ENCODE measurements at places on chromosomes 16 and 17. TPM values are rescaled to one million over a fixed set of nuclear protein-coding genes. Genes with fewer than 3 reads are reported as not detected.

- DNase-seq: no peak
Observed at GRCh38 chr16:55622272-55622671, 33.5 kb upstream of the SLC6A2 start.

The MPV17L gene
- total RNA-seq: 0.47 TPM

DNA sequence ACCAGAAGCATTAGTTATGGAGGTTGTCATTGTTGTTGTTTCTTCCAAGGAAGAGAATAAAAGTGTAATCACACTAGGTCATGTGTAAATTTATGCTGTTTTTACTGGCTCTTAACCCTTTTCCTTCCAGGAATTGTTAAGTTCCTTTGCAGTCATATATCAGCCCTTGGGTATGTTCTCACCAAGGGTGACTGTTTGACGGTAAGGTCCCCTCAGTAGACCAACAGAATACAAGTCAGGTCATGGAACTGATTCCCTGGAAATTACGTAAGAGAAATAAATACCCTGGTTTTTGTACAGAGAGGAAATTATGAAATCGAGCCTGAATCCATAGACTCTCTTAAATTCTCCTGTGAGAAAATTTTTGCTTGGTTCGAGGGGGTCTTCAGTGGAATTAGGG, 11.2 kb upstream of the KCNJ2 start:
- DNase-seq: no peak

The CDK5R1 gene
- total RNA-seq: 10.5 TPM

The ULK2 gene
- total RNA-seq: 6.3 TPM

DNA sequence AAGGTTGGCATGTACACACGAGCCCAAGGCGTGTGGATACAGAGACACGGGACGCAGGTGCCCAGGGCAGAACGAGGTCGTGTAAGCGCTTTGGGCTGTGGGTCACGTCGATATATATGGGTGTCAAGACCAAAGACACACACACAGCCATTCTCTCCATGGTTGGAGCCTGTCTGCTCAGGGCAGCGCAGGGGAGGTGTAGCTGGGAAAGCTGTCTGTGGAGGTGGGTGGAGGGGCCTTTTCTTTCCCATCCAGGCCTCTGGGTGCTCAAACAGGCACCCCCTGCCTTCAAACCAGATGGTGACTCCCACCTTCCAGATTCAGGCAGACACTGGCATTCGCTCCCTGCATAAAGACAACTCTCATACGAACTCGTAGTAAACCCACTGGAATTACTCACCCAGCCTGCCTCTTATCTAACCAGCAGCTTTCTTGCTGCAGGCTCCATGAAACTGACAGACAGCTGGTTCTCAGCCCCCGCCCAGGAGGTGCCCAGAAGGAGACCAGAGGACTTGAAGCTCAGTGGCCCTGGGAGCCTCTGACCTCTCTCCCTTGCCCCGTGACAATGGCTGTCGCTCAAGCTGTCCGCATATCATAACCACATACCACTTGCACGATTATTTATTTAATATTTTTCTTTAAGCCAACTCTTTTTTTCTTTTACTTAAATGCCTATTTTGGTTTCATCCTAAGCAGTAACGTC, 237.1 kb downstream of the KATNIP start:
- no peak for DNase-seq

The ACSM5 gene
- not detected for total RNA-seq

The TMEM204 gene
- total RNA-seq: 12.9 TPM

GRCh38 chr16:53886482-53887378, 182.8 kb downstream of the FTO start:
- DNase-seq: no peak

GRCh38 chr16:50338371-50339231, 30.2 kb downstream of the BRD7 start:
- peak; percentile 70 for DNase-seq

The APOH gene
- total RNA-seq: not detected

DNA sequence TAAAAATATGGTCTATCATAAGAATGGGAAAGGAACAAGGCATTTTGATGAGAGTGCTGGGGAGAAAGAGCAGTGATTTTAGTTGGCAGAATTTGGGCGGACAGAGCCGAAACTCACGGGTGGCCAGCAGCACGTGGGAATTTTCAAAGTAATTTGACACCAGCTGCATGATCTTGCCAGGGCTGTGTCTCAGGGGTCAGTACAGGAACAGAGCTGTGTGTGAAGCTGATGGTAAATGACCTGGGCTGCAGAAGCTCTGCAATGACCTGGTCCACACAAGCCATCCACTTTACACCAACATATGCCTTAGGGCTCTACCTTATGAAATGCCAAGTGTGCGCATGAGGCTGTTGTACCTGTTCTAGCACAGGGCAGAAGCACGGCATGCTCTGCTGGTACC, 112.0 kb downstream of the ZFHX3 start:
- DNase-seq: no peak

The ENPP7 gene
- 0.16 TPM for total RNA-seq

The PIRT gene
- not detected for total RNA-seq

GRCh38 chr17:2155573-2155972, 100.7 kb downstream of the HIC1 start:
- no peak for DNase-seq

The ESRP2 gene
- total RNA-seq: 0.65 TPM

- DNase-seq: no peak
Observed at GRCh38 chr17:6097005-6097279, 26.8 kb downstream of the WSCD1 start.

GRCh38 chr16:56191156-56191815, at the start of gene GNAO1:
Gene GNAO1, plus strand, starts transcription at chr16:56191489. Its CDS starts 747 bp downstream, at chr16:56192236.
- DNase-seq: peak; percentile 56

The PRSS27 gene
- 1.4 TPM for total RNA-seq

GRCh38 chr17:11618861-11619566, 20.7 kb downstream of the DNAH9 start:
- DNase-seq: no peak

The SDF2 gene
- total RNA-seq: 37.4 TPM

DNA sequence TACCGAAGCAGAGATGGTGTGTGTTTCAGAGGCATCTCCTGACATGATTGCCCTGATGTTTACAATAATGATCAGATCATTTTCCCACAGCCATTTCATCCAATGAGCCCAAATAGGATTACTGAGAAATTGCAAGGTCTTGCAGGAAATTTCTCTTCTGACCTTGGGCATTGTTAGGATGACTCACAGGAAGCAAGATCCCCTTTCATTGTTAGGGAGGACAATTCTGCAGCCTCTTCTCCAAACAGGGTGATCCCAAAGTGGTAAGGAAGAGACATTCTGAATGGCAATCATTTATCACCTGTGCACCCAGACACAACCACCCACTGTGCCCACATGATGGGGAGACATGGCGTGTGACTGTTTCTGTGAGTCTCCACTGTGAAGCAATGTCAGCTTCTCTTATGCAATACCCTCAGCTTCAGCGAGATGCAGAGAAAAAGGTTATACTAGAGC, 306.7 kb upstream of the XYLT1 start:
- DNase-seq: no peak

DNA sequence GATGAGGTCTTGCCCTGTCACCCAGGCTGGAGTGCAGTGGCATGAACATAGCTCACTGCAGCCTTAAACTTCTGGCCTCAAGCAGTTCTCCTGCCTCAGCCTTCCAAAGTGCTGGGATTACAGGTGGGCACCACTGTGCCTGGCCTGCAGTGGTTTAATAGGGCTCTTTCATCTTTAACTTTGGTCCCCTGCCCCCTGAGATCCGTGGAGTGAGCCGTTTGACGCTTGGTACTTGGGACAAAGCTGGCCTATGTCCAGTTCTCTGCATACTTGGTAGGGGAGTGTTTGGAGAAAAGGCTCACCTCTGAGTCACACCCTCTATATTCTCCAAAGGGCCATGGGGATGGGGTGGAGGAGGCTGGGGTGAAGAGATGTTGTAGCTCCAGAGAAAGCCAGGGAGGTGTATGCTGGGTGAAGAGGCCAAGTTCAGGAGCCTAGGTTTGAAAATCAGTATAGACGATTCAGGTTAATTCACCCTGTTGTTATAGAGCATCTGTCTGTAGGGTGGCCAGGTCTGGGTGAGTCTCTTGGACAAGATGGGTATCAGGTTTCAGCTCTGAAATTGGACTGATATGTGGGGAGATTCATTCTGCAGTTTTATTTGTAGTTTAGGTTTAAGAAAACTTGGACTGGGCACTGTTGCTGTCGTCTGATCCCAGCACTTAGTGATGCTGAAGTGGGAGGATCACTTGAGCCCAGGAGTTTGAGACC, 17.6 kb downstream of the ABCC1 start:
- DNase-seq: no peak
